CD4-positive, alpha-beta T cell treated with Interleukin-10 for 1 hour (primary cell): ENCODE measurements at places on chromosomes 6 and 20.

- DNase-seq = no peak
Observed at GRCh38 chr6:25290306-25291060, 11.3 kb downstream of the CARMIL1 start.

GRCh38 chr6:55953335-55953734 is 77.9 kb upstream of the BMP5 start:
- no peak for DNase-seq

DNA sequence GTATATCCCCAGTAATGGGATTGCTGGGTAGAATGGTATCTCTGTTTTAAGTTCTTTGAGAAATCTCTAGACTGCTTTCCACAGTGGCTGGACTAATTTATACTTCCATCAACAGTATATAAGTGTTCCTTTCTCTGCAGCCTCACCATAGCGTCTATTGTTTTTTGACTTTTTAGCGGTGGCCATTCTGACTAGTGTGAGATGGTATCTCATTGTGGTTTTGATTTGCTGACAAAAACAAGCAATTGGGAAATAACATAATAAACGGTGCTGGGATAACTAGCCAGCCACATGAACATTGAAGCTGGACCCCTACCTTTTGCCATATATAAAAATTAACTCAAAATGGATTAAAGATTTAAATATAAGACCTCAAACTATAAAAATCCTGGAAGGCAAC is 14.2 kb downstream of the OR2A4 start:
- no peak for DNase-seq

DNA sequence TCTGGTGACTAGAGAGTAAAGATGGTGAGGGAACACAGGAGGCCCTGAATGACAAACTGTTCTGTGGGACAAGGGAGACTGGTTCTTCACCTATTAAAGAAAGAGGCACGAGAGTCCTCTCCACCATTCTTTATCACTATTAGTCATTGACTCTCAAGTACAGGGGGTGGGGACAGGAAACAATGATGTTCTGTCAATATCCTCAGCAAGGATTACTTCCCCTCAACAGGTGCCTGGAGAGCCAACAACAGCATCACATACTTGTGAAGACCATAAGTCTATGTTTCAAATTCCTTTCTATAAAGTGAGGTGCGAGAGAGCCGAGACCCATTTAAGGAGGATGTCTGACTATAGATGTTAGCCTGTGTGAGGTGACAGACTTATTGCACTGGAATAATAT is 72.4 kb upstream of the TBC1D7 start:
- DNase-seq = no peak

GRCh38 chr6:155335265-155335664 is 21.0 kb upstream of the TFB1M start:
- no peak for DNase-seq

GRCh38 chr6:47207261-47207660 is 102.4 kb downstream of the TNFRSF21 start:
- DNase-seq = no peak

DNA sequence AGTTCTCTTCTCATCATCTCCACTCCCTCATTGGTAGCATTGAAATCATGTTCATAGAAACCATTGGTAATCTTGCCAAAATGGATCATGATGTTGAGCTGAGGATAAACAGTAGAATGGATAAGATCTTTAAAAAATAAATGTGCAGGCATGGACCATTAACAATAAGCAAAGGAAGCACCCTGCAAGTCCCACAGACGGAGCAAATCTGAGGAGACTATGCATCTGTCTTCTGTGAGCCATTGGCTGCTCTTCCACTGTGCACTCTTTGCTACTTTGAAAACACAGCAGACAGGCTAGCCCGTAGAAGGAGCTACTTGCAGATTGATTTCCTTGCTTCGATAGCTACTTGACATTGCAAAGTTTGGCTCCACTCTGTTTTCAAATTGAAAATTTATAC is 535.0 kb downstream of the PKHD1 start:
- no peak for DNase-seq

DNA sequence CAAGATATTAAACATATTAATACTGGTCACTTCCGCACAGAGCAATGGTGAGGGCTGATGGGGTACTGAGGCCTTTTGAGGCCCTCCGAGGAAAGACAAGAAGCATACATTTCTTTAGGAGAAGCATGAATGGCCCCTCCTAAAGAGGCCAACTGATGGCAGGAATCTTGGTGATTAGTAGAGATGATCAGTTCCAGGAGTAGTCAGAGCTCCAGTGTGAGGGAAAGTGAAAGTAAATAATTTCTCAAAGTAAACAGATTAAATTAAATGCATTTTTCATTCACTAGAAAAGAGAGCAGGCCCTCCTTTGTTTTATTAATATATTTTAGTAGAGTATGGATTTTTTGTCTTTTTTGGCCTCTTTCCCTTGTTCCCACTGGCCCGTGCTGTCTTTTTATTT is 38.2 kb downstream of the NOX3 start:
- DNase-seq = no peak

DNA sequence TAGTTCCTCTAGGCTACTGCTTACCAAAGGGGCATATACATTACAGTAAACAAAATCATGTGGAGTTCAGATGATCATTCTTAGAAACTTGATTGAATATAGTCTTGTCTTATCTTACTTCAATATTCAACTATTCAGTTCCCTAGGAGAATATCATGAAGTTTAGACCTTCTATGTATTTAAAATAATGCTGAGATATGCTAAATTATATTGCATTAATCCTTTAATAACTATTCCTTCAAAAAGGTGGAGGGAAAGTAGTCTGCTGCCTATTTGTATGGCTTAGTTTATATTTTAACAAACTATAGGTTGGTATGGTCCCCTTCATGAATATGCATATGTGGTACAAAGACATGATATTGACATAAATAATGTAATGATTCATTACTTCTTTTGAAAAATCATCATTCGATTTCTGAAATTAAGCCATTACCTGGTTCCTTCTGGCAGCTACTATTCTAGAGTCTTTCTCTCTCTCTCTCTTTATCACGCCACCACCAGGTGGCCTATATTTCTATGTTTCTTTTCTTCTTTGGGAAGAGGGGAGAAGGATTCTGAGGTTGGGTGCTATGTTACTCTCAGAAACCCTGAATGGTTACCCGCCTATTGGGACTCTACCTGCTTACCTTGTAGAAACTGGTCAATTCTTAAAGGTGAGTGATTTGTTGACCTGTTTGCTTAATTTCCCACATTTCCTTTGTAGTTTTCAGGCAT is 855.8 kb downstream of the HACE1 start:
- DNase-seq = no peak

DNA sequence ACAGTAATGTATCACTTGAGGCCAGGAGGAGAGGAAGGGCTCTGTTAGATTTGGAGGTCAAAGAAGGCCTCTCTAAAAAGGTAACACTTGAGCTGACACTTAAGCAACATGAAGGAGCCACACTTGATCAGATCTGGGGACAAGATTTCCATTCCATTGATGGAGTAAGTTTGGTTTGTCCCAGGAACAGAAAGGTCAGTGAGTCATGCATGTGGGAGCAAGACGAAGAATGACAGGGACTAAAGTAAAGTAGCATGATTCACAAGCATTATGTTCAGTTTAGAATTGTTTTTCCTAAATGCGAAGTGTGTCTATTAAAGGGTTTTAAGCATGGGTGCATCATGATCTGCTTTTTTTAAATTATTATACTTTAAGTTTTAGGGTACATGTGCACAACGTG is 47.4 kb downstream of the COL21A1 start:
- no peak for DNase-seq

- peak; percentile 44 for DNase-seq
Observed at GRCh38 chr6:399785-400534, 8.4 kb downstream of the IRF4 start.

- no peak for DNase-seq
Observed at GRCh38 chr20:21586682-21587081, 72.8 kb upstream of the NKX2-2 start.

DNA sequence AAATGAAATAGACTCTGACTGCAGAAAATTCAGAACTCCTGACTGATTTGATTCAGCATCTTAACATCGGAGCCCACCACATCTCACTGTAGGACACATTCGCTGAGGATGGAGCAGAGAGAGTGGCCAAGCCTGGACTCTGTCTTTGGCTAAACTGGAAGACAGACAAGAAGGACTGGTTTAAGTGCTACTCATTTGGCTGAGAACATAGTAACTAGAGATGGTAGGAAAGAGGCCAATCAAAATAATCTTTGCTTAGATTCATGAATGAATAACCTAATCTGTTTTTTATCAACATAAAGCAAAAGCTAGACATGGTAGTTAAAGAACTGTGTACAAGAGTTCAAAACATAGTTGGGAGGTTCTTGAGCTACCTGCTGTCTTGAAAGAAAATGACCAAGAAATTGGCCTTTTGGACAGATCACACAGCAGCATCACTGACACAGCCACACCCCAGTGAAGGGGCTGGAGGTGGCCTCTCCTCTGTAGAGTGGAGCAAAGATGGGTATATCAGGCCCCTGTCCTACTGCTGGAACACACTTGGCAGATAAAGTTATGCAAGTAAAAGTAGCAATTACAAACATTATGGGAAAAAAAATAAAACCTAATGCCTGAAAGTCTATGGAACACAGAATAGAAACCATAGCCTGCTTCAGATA is 87.1 kb upstream of the NT5E start:
- no peak for DNase-seq

DNA sequence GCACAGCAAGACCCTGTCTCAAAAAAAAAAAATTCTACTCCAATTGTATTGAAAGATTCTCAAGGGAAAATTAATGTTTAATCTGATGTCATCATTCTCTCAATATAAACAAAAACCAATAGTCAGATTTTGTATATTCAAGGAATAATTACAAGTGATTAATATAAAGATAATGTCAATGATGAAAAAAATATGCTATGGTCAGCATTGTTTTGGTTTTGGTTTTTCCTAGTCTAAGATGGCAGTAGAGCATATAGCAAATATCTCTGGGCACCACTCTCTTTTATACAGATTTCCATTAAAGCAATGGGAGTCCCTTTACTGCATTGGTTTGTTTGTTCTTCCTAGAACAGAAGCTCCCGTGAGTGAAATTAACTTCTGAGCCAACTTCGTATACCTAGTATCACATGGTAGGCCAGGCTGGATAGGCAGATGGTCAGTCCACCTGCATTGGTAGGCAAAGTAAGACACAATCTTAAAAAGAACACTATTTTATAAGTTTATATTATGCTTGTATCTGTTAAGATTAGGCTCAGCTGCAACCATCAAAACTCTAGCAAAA is 523.8 kb upstream of the JARID2 start:
- DNase-seq = no peak

DNA sequence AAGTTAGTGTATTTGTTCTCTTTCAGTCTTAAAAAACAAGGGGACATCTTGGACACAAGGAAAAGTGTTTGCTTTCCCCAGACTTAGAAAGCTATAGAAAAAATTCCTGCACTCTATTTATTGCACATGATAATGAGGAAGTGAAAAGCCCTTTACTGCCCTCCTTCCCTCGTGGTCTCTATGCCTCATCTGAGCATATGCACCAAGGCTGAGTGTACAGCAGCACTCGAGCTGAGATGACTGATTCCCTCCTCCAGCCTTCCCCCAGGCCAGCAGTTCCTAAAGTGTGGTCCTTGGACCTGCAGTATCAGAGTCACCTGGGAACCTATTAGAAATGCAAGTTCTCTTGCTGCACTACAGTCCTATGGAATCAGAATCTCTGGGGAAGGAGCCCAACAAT is 14.3 kb upstream of the LAMP5 start:
- no peak for DNase-seq

GRCh38 chr6:11700118-11700718 is 78.4 kb downstream of the ADTRP start:
- DNase-seq = peak; percentile 57

DNA sequence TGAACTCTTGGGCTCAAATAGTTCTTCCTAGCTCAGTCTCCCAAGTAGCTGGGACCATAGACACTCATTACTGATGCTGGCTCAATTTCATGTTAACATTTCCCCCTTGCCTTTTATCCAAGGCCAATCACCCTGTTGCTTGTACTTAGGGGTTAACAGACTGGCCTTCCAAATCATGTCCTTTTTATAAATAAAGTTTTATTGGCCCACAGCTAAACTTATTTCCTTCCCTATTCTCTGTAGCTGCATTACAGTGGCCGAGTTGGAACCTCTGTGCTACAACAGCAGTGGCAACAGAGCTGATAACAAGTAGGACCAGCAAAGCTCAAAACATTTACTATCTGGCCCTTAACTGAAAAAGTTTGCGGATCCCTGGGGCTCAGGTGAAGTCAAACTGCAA is 109.8 kb downstream of the ZFP64 start:
- no peak for DNase-seq

GRCh38 chr6:74870403-74870802 is 335.4 kb downstream of the COL12A1 start:
- no peak for DNase-seq

DNA sequence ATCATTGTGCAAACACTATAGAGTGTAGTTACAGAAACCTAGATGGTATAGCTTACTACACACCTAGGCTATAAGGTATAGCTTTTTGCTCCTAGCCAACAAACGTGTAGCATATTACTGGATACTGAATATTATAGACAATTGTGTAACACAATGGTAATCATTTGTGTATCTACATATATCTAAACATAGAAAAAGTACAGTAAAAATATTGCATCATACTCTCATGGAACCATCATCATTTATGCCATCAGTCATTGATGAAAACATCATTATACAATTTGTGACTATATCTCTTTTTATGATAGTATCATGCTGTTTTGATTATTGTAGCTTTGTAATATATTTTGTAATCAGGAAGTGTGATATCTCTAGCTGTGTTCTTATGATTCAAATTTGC is 21.0 kb upstream of the HCRTR2 start:
- no peak for DNase-seq

- DNase-seq = no peak
Observed at GRCh38 chr6:108133594-108134179, 32.1 kb upstream of the NR2E1 start.

- DNase-seq = no peak
Observed at GRCh38 chr6:160353950-160354496, 5.8 kb downstream of the SLC22A3 start.

DNA sequence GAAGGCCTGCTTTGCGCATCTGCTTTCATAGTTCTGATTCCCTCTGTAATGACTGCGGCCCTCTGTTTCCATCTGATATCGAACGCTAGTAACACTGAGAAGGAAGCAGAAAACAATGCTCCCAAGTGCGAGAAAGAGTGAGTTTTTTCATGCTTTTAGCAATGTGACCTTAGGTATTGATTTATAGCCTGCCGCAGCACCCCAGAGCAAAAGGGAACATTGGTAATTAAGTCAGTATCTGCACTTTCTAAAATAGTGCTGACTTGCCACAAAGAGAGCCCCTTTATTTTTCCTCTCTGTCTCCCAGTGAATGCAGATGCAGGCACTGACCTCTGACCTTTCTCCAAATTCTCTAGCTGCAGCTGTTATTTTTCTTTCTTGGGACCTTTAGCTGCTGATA is 129.8 kb downstream of the HDGFL1 start:
- DNase-seq = no peak

DNA sequence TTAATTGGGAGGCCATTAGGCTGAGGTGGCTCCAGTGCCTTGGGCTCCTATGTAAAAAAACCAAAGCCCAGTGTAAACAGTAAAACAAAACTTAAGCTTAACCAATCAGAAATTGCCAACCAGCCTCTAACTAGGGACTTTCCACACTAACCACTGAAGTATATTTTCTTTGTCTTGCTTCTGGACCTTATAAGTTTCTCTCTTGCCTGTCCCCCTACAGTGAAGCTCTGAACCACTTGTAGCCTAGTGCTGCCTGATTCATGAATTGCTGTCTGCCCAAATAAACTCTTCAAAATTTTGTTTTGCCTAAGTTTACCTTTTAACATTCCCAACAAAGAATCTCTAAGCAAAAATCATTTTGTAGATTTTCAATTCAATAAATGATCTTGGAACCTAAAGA is 28.2 kb downstream of the POPDC3 start:
- no peak for DNase-seq
